ENCODE measurements at places on chromosomes 2 and 18. TPM values are rescaled to one million over a fixed set of nuclear protein-coding genes. Genes with fewer than 3 reads are reported as not detected.

DNA sequence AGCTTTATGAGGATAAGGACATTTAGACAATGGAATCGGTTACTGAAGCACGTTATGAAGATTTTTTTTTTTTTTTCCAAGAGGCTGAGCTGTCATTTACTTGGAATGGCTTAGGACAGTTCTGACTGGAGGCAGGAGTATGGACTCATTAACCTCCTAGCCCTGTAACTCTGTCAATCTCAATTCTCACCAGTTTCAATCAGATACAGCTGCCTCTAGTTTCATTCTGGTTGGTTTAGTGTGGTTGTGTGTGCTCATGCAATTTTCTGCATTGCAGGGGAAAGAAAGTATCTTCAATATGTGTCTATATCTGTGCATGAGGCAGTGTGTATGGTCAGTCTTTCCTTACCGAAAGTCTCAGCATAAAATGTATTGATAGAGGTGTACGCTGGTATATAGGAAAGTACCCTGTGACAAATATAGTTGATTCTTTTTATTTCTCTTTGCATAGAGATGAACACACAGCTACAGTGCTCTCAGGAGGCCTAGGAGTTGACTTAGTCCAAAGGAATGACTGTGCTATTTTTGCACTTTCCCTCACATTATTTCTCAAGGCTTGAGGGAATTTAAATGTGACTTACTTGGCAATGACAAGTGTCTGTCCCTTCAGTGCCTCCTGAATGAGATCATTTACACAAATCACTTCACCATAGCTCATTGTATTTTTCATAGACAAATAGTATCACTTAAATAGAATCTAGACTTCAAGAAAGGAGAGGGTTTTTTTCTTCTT is 50.5 kb upstream of the GRB14 start:
- H3K36me3 ChIP-seq, result no peaks in the 10 kb centered on the region
- no peak for DNase-seq
- H3K27ac ChIP-seq, result no peak overlapping the region
- H3K27me3 ChIP-seq, result no peaks in the 10 kb centered on the region
- no peak overlapping the region for H3K4me3 ChIP-seq
- H3K4me1 ChIP-seq, result no peaks in the 10 kb centered on the region

The CNDP1 gene
- total RNA-seq, result 0.15 TPM

DNA sequence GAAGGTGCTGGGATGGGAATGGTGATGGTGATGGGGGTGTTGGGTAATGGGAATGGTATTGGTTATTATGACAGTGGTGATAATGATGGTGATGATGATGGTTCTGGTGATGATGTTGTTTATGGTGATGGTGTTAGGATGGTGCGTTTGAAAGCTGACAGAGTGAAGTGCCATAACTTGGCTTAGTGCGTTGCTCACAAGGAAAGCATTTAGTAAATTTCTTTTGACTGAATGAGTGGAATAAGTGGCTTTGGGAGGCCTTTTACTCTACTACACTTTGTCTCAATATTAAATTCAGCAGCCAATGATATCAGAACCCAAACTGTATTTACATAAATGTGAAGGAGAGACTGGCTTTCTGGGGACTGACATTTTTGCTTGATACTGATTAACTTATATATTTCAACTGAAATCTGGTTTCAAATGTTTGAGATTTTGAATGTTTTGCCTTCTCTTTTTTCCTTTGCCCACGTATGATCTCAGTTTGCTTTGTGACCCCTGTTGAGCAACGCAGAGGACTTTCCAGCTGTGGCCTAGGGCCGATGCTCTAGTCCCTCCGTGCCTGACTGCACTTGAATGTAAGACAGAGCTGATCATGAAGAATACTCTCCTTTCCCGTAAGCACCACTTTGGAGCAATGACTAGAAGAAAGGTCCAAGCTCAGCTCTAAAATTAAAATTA is 128.5 kb upstream of the SH3BP4 start:
- no peak for DNase-seq
- H3K4me3 ChIP-seq, result no peak overlapping the region
- no peak overlapping the region for H3K27ac ChIP-seq
- H3K27me3 ChIP-seq, result peaks cover 2% of the 10 kb centered on the region

DNA sequence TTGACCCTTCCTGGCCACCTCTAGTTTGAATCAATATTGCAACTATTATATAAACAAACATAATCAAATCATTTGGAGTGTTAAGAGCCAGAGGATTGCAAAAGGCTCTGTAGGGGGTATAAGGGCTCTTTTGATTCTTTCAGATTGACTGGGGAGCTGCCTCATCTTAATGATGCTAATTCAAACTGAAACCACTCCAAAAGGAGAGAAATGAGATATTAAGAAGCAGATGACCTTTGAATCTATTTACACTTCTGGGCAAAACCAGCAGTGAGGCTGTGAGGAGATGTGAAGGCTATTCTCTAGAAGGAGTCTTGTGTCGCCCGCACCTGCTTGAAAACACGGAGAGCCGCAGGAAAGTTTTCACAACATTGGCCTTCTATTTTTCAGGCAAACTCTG is 311.2 kb upstream of the CRIM1 start:
- H3K36me3 ChIP-seq, result no peaks in the 10 kb centered on the region
- H3K4me1 ChIP-seq, result no peaks in the 10 kb centered on the region
- H3K4me3 ChIP-seq, result no peak overlapping the region
- H3K27me3 ChIP-seq, result no peaks in the 10 kb centered on the region
- no peak overlapping the region for H3K27ac ChIP-seq

- DNase-seq, result no peak
- no peaks in the 10 kb centered on the region for H3K4me1 ChIP-seq
- no peaks in the 10 kb centered on the region for H3K36me3 ChIP-seq
- no peak overlapping the region for H3K27ac ChIP-seq
These were observed 148.9 kb downstream of the RNF152 start for GRCh38 chr18:61743775-61744531.

DNA sequence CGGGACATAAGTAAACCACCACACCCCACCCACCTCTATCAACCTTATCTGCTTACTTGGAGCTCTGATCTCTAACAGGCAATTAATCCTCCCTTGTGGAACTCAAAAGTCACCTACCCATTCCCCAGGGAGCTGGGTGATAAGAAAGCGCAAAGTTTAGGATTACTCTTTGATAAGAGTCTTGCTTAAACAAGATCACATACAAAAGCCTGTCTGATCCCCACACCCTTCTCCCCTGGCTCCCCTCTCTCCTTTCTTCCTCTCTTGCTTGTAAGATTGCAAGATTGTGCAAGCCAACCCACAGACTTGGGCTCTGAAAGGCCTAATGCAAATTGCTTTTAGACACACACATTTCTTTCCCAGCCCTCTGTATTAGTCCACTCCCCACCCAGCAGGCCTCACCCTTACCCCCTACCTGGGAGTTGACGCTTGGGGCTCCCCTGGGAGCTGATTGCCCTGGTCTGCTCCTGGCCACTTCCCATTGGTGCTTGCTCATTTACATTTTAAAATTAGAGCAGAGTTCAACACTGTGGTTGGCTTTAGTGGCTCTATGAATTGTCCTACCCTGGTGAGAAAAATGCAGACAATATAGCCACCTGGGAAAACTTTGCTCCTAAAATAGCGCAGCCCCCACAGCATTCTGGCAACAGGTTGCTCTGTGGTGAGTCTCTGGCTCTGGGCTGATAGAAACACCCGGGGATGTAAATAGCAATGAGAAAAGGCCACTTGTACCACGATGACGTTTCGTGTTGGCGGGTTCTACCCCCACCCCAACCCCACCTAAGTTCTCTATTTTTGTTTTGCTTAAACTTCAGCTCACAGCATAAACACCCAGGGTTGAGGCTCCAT is 92.8 kb upstream of the MSH2 start:
- no peak overlapping the region for H3K27ac ChIP-seq
- H3K36me3 ChIP-seq, result no peaks in the 10 kb centered on the region
- no peak overlapping the region for H3K4me3 ChIP-seq
- no peaks in the 10 kb centered on the region for H3K4me1 ChIP-seq

The ATP8B1 gene
- total RNA-seq, result not detected

The RNF152 gene
- 0.39 TPM for total RNA-seq

DNA sequence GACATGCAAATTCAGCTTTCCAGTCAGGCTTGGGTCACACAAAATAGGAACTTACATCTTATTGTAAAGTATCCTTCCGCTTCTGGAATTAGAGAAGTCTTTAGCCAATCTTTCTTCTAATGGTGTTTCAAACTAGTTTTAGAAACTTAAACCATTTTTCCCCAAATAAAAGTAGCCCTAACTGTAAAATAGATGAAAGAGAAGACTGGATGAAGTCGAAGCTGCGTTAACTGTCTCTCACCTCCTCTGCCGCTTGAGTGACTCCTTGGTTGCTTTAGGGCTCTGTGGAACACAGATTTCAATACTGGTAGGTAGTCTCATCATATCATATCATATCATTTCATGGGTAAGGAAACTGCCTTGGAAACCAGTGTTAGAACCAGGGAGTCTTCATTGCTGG is 498.4 kb downstream of the XIRP2 start:
- H3K4me3 ChIP-seq, result no peak overlapping the region
- no peaks in the 10 kb centered on the region for H3K4me1 ChIP-seq
- no peaks in the 10 kb centered on the region for H3K27me3 ChIP-seq
- no peak for DNase-seq
- H3K27ac ChIP-seq, result no peak overlapping the region
- H3K36me3 ChIP-seq, result no peaks in the 10 kb centered on the region

The GATA6 gene
- total RNA-seq, result 0.10 TPM

GRCh38 chr2:60219536-60219935 is 333.9 kb downstream of the BCL11A start:
- H3K36me3 ChIP-seq, result no peaks in the 10 kb centered on the region
- H3K4me1 ChIP-seq, result no peaks in the 10 kb centered on the region
- no peak for DNase-seq
- H3K27ac ChIP-seq, result no peak overlapping the region
- no peaks in the 10 kb centered on the region for H3K27me3 ChIP-seq

- H3K36me3 ChIP-seq, result peaks cover 33% of the 10 kb centered on the region
- no peak overlapping the region for H3K27ac ChIP-seq
These were observed 12.1 kb downstream of the SP3 start for GRCh38 chr2:173953047-173953424.

All from CD4-positive, CD25-positive, alpha-beta regulatory T cell (primary cell).